AG09319 (cell line): ENCODE measurements at places on chromosomes 16 and 17.

GRCh38 chr16:12611916-12612597, 191.6 kb downstream of the CPPED1 start:
- no peak for DNase-seq

DNA sequence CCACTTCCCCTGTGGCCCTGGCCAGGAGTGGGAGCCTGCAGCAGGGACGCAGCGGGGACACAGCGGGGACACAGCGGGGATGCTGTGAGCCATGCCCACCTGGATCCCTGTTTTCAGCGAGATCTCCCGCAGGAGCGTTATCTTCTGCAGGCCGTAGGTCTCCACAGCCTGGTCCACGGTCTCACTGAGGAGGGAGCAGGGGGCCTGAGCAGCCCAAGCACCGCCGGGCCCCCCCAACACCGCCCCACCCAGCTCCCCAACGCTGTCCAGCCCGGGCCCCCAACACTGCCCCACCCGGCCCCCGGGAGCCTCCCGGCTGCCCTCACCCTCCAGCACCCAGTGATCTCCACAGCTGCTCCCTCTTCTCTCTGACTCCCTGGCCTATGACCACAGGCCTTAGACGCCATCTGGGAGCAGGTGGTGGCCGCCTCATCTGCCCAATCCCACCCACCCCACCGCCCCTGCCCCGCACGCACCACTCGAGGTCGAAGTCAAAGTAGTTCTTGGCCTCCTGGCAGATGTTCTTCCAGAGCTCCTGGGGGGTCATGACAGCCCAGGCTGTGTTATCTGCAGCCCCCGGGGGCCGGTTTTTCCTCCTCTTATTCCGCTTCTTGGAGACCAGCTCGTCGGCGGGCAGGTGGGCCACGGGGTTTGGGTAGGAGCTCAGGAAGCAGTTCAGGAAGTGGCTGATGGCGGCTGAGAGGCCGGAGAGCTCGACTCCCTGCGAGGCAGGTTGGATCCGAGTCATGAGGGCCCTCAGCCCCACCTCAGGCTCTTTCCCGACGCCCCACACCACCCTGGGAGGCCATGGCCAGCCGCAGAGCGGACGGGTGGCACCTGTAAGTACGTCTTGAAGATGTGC, 17.0 kb downstream of the CLUH start:
- DNase-seq, result no peak

- peak; percentile 49 for DNase-seq
These were observed 25.2 kb downstream of the CEP95 start for GRCh38 chr17:64531955-64532371.

GRCh38 chr16:6751191-6751590, 581.5 kb upstream of the RBFOX1 start:
- no peak for DNase-seq

GRCh38 chr17:83010206-83011200, 68.9 kb upstream of the METRNL start:
- DNase-seq, result no peak

GRCh38 chr16:88640039-88640495, 1.7 kb downstream of the IL17C start:
- DNase-seq, result no peak

DNA sequence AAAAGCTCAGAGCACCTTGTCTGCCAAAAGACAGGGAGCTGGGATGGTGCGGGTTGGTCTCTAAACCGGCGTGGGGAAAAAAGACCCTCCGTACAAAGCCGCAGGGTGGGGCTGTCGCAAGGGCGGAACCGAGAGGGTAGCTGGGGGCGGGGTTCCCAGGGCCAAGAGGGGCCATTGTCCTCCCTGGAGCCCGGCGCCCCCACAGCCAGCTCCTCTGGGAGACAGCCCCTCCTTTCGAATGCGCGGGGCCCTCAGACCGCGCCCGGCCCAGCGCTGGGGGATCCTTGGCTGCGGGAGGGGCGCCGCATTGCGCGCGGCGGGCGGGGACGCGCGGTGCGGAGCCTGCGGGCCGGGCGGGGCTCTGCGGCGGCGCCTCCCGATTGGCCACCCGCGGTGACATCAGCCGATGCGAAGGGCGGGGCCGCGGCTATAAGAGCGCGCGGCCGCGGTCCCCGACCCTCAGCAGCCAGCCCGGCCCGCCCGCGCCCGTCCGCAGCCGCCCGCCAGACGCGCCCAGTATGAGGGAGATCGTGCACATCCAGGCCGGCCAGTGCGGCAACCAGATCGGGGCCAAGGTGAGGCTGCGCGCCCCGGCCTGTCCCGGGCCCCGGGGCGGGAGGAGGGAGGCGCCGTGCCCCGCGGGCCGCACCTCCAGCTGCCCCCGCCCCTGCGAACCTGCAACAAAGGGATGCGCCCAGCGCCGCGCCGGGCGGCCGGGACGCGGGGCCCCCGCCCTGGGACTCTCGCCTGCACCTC, at the start of gene TUBB3:
TSS of gene TUBB3 (plus strand) at position 459 of the 756 bp plus-strand sequence. CDS start at position 519, 60 bp downstream.
- DNase-seq, result peak; percentile 55

- no peak for DNase-seq
These were observed 13.8 kb downstream of the UNC13D start for GRCh38 chr17:75830164-75831031.

DNA sequence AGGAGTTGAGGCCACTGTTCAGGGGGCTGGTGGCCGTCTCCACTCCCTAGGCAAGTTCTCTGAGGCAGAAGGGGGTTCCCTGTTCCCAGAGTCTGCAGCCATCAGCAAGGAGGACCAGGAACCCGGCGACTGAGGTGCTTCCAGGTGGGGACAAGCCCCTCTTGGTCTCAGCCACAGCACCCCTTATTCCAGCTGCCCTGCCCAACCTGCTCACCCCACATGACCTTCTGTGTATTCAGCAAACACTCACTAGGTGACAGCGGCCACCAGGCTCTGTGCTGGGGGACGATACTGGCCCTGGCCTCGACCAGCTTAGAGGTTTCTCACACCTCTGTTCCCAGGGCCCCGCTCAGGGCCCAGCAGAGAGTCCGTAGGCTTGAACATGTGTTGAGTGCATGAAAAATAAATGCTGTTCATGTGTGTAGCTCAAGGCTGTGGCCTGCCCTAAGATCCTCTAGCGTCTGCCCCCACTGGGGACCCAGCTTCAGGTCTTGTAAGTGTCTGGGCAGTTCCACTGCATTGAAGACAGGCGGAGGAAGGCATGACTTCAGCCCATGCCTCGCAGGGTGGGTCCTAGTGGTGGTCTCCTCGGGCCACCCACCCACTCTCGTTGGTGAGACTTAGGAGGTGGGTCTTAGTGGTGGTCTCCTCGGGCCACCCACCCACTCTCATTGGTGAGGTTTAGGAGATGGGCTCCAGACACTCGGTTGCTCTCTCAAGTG, 44.2 kb downstream of the NT5M start:
- no peak for DNase-seq

- DNase-seq, result no peak
These were observed 7.6 kb downstream of the SCPEP1 start for GRCh38 chr17:56985371-56986162.

GRCh38 chr16:22677024-22677830, 136.7 kb upstream of the HS3ST2 start:
- no peak for DNase-seq

DNA sequence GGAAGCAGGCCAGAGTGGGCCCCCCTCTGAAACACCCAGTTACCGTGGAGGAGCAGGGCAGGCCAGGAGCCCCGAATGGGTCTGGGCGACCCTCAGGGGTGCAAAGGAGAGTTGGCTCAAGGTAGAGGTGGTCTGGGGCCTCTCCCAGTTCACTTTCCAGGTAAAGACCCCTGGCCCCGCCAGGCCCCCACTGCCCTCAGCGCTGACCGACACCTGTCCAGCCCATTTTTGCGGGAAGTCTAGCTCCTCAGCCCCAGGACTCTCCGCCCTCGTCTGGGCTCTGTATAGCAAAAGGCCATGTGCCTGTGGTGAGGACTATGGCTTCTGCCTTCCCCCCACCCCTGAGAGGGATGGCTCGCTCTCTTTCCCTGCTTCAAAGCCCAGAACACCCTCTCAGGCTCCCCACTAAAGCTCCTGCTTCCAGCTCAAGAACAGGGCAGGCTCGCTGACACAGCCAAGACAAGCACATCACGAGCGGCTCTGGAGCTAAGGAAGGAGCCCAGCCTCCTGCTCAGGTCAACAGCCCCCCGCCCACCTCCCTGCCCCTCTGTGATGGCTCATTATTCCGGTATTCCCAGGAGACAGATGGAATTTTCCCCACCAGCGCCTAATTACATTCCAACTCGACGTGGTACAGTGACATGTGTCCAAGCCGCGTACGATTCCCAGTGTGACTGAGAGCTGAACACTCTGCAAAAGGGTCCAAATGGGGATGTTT, 59.4 kb downstream of the RTN4RL1 start:
- DNase-seq, result no peak

- no peak for DNase-seq
These were observed 50.2 kb upstream of the ATF7IP2 start for GRCh38 chr16:10335681-10336080.

DNA sequence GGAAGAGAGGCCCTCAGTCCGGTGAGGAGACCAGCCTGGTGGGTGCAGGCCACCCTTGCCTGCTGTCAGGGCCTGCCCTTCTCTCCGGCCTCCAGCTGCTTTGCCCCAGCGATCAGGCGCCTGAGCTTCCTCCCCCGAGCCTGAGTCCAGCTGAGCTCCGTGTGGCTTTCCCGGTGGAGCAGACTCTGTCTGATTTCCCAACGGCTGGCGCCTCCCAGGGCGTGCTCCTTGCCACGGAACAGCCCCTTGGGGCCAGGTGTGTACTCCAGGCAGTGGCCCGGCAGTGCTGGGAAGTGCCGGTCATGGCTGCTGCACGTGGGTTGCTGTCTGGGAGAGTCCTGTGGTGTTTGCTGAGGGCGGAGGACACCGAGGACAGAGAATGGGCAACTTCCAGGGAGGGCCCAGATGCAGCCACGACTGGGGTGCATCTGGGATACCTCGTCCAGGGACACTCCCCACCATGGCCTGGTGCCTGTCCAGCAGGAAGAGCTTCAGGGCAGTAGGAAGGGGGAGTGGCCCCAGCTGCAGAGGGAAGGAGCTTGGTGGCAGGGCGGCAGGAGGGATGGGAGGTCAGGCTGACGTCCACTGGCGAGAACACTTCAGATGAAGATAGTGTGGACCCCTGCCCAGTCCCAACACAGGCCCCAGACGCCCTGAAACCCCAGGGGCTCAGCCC, 22.5 kb downstream of the METRNL start:
- no peak for DNase-seq

DNA sequence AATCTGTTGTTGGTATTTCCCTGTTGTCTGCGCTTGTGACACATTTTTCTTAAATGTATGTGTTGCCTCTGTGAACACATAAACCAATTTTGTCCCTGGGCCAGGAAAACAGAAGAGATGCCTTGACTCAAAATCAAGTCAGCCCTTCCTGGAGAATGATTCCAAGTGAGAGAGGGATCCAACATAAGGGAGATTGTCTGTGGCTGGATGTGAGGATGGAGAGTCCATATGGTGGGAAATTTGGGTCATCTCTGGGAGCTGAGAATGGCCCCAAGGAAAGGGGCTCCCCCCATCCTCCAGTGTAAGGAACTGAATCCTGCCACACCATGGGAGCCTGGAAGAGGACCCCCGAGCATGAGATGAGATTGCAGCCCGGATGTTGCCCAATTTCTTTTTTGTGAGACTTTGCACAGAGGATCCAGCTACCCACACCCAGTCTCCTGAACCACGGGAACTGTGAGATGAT, 13.5 kb downstream of the CRYM start:
- no peak for DNase-seq
